Mucosa of gallbladder (tissue), 1 donor: ENCODE measurements at places on chromosomes 7 and 10. TPM values are rescaled to one million over a fixed set of nuclear protein-coding genes. Genes with fewer than 3 reads are reported as not detected.

DNA sequence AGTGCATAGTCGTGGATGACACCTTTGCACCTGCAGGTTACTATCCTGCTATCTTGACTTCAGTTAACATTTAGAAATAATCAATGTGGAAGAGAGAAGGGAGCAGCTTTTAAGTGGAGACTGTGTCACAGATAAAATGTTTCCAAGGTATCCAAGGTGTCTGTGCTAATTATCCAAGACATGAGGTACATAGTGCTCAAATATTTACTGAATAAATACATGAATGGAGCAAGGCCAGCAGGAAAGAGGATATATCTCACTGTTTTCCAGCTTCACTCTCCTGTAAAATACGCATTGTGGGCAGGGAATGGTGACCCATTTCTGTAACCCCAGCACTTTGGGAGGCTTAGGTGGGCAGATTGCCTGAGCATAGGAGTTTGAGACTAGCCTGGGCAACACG is 552.4 kb downstream of the PHTF2 start:
- DNase-seq: no peak

- DNase-seq: no peak
These were observed 64.8 kb downstream of the THSD7A start for GRCh38 chr7:11767148-11767547.

DNA sequence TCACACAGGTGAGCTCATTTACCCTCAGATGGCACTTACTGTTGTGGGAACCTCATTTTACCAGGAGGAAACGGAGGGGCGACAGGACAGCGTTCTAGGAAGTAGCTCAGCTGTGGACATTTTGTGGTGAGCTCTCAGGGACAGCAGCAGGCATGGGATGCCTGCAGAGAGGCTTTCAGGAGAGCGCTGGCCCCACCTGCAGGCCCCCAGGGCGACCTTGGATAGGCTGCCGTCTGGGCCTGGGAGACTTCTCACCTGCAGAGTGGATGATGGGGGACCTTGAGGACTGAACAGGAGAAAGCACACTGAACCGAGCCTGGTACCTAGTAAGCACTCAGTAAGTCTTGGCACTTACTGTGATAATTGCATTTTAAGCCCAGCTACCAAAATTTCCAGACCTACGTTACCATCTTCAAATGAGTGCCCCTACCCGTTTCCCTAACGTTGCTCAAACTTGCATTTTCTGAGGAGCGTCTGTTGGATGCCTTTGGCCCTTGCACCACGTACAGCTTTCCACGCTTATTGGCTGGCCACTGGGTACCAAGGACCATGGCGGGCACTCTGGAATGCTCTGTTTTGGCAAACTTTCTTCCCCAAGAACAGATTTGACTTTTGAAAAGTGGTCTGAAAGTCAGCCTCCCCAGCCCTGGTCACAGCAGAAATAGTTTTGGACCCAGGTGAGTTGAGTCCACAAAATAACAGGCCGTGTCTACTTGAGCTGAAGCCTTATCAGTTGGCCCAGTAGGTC is 223.4 kb downstream of the EBF3 start:
- peak; percentile 7 for DNase-seq

DNA sequence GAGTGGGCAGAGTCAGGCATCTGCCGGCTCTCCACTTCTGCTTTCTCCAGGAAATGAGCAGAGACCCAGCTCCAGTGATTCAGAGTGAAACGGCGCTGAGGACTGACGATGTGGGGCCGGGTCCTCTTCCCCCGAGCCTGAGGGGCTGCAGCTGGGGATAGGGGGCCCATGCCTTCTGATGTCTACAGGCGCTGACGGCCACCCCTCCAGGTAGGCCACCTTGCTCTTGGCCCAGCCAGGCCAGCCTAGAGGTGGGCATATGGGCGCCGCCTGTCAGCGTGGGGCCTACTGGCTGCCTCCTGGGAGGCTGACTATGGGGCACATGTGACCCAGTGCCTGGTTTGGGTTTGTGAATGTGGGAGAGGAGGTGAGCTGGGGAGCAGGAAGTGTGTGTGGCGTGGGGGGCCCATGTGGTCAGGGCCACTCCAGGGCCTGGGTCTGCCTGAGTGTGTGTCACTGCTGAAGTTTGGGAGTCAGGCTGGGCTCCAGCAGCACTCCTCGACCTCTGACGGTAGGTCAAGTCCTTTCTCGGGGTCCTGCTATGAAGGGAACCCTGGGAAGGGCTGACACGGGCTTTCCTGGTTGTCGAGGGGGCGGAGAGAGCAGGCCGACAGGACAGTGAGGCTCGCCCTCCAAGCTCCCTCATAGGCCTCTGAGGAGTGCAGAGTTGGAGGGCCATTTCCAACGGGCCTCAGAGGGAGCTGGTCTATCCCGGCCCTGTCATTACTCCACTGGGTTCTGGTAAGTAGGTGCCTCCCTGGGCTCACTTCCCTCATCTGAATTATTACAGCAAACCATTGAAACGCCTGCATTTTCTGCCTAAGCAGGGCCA is at the start of gene WDFY4:
TSS of gene WDFY4 (plus strand) at position 82 of the 832 bp plus-strand sequence. CDS start 24,860 bp downstream, outside the sequence.
- no peak for DNase-seq

GRCh38 chr7:103640031-103640779 is 194.2 kb upstream of the SLC26A5 start:
- DNase-seq: no peak

- DNase-seq: no peak
These were observed 52.8 kb upstream of the FIGNL1 start for GRCh38 chr7:50502947-50503346.

- DNase-seq: no peak
These were observed 62.0 kb upstream of the AKR1E2 start for GRCh38 chr10:4763960-4764428.

GRCh38 chr10:121559326-121560026 is 38.8 kb downstream of the FGFR2 start:
- no peak for DNase-seq

DNA sequence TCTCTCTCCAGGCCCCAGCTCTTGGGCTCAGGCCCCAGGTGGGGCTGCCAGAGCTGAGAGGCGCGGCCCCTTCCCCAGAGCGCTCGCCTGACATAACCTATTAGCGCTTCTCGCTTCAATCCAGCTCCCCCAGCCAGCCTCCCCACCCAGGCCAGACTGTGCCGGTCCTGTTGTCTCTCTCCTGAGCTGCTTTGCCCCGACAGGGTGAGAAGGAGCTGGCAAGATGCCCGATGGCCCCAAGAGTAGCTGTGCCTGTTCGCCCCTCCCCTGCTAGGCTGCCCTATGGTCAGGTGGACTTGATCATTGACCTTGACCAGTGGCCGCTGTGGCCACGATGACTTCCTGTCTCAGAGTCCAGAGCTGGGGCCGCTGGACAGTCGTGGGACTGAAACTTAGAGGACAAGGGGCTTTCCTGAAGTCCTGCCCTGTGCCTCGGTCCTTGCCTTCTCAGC is 9.1 kb downstream of the TMEM270 start:
- no peak for DNase-seq

GRCh38 chr7:800692-801091 is 31.6 kb upstream of the SUN1 start:
- no peak for DNase-seq

DNA sequence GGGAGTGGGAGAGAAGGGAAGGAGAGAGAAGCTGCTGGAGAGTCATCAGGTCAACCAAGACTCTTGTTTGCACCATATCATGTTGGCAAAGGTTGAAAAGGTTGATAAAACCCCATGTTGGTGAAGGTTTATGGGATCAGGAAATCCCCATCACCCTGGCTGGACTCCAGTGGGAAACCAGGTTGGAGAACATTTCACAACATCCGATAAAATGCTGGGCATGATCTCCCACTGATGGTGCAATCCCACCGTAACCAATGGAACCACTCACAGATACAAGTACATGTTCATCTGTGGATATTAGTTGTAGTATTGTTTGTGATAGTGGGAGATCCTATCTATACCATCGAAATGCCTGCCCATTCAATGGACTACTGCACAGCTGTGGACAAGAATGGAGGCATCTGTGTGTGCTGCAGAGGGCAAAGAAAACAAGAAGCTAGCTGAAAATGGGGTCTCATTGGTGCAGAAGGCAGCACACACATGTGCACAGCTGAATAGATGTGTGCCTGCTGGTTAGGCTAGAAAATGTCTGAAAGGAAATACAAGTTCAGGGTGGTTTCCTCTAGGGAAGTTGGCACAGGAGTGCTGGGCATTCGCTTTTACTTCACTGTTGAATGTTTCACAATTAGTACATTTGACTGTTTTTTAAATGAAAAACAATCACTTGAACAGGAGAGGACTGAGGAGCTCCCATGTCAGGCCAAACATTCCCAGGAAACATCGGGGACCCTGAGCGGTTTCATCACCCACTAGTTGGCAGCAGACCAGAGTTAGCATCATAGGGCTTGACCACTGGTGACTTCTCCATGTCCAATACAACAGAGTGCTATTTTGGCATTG is 80.4 kb upstream of the MGMT start:
- no peak for DNase-seq

- no peak for DNase-seq
These were observed 41.0 kb upstream of the EMX2 start for GRCh38 chr10:117501460-117502035.

DNA sequence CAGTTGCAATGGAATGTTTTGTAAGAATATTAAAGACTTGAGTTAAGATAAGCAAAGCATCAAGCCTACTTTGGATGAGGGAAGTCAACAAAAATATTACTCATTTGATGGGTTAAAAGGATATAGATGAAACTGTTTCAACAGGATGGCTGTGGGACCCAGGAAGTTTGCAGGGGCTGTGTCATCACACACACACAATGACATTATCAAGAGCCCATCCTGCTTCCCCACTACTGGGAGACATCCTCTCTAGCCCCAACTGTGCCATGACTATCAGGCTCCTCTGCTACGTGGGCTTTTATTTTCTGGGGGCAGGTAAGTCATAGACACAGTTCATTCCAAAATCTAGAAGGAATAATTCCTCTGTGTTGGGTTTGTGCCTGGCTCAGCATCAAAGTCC is 78.8 kb upstream of the PRSS1 start:
- no peak for DNase-seq

DNA sequence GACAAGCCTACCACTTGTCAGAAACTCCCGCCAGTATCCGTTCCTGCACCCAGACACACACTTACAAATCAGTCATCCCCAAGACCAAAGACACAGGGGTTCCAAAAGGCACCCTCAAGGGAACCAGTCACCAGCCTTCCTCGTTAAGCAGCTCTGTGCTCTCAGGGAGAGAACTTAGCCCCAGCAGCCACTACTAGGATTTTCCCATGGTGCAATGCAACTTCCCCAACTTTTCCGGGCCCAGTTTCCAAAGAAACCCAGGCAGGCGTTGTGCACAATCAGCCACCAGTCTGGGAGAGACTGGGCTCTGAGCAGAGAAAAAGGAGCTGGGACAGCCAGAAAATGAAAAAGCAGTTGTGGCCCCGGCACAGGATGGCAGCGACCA is 1.2 kb downstream of the DLG5 start:
- peak; percentile 34 for DNase-seq

GRCh38 chr10:72846238-72846637 is 47.3 kb upstream of the OIT3 start:
- no peak for DNase-seq

GRCh38 chr10:75648854-75649253 is 217.4 kb downstream of the LRMDA start:
- DNase-seq: no peak

DNA sequence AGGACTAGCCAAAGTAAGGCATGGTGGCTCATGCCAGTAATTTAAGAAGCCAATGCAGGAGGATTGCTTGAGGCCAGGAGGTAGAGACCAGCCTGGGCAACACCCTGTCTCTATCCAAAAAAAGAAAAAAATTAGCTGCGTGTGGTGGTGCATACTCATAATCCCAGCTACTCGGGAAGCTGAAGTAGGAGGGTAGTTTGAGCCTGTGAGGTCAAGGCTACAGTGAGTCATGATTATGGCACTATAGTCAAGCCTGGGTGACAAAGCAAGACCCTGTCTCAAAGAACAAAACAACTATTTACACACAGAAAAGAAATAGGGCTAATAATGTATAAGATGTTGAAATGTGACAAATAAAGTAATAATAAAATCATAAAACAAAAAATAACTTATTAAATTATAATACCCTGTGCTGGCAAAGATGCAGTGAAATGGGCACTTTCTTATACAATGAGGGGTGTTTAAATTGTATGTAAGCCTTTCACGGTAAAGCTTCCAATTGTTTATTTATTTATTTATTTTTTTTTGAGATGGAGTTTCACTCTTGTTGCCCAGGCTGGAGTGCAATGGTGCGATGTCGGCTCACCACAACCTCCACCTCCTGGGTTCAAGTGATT is 175.2 kb downstream of the TPST1 start:
- no peak for DNase-seq

DNA sequence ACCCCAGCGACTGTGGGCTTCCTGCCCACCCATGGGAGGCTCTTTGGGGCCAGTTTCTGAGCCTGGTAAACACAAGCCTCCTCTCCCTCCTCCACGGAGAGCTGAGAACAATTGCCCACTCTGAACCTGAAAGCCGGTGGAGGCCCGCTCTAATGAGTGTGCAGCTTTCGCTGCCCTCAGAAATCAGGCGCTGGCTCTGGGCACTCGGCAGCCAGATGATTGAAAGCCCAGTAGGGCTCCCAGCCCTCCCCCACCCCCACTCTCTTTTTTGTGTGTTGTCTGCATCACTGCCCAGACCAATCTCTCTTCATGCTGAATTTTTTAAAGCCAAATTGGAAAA is 438.9 kb downstream of the RPS24 start:
- DNase-seq: no peak

DNA sequence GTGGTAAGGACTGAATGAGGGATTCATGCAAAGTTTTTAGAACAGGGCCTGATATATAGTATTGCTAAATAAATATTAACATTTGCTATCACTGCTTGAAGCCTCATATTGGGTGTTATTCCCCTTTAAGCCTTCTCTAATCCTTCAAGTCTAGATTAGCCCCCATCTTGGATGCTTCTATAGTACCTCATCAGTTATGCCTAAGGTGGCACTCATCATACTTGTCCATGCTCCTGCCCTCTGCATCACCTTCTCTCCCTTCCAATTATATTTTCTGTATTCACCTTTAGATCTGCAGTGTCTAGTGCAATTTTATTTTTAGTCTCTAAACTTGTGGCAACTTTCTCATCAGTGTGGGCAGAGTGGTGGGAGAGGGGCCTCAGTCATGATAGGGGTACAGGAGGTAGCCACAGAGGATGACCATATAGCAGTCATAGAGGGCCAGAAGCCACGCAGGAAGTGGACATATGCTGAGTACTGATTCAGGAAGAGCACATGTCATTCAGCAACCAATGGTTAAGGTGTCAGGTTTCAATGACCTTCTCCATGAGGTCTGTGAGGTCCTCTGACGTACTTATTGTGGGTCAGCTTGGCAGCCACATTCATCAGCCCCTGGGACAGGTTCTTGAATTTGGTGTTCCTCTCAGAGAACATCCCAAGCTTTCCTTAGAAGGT is 2.5 kb downstream of the ENTPD1 start:
- DNase-seq: no peak

DNA sequence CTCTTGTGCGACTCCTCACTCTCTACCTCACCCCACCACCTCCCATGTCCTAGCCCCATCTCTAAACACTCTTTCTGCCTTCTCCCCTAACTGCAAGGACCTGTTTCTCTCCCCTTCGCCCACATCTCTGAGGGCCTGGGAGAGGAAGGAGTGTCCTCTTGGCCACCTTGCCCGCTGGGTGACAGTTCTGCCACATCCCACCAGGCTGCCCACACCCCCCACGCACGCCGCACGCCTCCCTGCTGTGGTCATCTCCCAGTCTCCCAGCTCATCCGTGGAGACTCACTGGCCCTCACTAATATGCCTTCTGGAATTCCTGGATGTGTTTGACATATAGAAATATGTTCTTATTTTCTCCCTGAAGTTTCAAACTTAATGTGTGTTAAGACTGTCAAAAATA is 48.5 kb downstream of the GRB10 start:
- no peak for DNase-seq

The TRUB1 gene
- 17.8 TPM for total RNA-seq

The MSMB gene
- total RNA-seq: 15.8 TPM

The NSUN6 gene
- total RNA-seq: 13.5 TPM

The ZNF3 gene
- total RNA-seq: 30.4 TPM

The INMT gene
- total RNA-seq: 18.8 TPM

The SLC18A3 gene
- total RNA-seq: 0.20 TPM

The ZC3HAV1 gene
- 28.0 TPM for total RNA-seq
